NCI-H187 treated with DMSO at 0.1 percent for 48 hours (cell line): ENCODE measurements at places on chromosomes 5 and 9.

GRCh38 chr5:6788956-6789649, 75.9 kb downstream of the TENT4A start:
- no peak for DNase-seq

DNA sequence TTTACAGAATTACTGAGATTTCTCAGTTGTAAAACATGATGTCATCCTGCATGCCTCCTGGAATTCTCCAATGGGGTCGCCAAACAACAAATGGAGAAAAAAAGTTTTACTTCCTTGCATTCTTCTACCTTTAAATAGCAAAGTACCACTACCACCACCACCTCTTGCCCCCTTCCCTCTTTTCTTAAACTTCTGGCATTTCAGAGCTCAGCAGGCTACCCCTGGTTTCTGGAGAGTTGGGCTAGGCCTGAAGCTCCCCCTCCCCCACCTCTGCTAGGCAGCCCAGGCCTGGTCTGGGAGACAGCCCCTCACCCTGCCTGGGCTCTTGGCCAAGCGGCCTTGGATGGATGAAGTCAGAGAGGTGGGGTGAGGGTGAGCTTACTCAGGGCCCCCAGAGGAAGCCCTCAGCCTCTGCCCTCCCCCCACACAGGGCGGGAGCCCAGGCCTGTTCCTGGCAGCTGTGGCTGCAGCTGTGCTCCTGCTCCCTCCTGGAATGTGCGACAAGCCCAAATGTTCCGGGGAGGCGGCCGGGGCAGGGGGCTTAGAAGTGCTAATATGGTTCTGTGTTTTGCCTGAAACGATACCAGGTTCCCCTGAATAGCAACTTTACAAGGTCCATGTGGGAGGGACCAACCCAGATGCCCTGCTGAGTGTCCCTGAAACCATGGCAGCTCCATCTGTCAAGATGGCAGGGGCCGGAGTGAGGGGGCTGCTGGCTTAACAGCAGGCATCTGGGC, 6.0 kb upstream of the CCIN start:
- no peak for DNase-seq

- no peak for DNase-seq
Observed at GRCh38 chr5:172106511-172107356, 81.3 kb downstream of the STK10 start.

DNA sequence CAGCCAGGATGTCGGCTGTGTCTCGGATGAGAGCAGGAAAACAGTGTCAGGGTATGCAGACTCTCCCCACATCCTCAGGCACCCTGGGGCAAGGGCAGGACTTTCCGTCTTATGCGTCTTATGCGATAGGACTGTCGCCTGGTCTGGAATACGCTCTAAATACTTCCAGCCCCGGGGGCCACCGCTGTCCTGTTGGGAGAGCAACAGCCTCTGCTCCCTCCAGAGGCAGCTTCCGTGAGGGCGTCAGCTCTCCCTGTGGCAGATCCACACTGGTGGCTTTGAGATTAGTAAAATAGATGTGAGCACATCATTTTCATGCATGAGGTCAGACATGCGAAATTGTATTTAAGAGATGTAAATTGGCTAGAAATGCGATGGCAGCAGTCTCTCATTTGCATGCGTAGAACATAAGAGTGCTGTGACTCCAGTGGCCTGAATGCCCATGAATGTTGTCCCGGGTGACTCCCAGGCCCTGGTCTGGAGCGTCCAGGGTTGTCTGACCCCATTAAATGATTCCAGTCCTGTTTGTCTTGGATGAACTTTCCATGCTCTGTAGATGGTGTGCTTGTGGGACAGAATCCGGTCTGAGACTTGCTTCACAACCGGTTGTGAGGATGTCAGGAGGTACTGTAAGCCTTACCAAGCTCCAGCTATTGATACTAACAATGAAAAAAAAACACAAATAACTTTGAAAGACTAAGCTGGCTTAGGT, 228.2 kb downstream of the SYK start:
- no peak for DNase-seq

DNA sequence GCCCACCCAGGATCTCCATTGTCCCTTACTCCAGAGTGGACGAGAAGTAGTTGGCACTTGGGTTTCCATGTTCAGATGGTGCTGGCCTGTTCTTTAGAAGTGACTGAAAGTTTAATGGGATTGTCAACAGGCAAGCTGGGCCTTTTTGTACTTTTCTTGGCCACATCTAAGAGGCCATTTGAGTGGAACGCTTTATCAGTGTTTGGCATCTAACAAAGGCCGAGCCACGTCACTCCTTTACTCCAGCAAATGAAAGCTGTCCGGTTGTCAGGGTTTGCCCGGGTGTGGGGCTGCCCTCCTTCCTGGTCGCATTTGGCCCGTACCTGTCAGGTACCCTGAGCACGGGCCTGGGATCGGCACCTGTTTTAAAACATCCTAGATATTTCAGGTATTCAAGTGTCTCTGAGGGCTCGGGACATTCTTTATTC, 71.5 kb downstream of the RCL1 start:
- no peak for DNase-seq

- no peak for DNase-seq
Observed at GRCh38 chr5:10987925-10988504, 227.0 kb upstream of the DAP start.

DNA sequence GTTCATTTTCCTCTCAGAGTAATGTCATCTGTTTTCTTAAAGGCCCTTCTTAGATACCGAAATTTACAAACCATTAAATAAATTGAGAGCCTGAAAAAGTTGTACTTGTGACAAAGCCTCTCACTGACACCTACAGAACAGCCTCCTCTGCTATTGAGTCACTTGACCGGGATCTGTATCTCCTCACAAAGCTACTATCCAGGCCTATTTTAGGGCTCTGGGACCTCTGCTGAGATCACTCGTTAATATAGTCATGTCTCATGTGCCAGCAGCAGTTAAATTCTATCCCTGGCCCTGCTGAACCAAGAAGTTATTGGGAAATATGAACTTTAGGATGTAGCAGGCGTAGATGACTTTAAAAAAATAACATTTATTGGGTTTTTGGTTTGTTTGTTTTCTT, 31.1 kb downstream of the FBXO38 start:
- no peak for DNase-seq

DNA sequence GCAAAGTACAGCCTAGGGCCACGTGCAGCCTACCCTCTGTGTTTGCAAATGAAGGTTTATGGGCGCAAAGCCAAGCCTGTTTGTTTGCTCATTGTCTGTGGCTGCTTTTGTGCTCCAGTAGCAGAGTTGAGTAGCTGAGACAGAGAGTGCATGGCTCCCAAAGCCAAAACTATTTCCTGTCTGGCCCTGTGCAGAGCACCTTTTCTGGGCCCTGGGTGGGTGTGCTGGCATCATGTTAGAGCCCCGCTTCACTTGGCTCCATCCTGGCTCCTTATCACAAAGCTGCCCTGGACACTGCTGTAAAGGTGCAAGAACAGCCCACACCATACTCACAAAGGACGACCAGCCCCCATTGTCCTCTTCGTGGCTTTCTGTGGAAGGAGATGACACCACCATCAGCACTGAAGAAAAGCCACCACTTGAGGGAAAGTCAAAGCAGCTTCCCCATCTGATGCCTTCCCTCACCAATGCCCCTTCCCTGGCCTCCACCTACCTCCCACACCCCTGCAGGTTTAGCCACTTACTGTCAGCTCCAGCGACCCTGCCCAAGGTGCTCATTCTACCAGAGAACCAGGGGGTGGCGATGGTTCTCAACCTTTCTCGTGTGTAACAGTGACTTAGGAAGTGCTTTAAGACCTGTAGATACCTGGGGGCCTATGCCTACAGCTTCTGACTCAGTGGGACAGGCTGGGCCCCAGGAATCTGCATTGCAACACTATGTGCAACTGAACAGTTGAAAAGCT, 23.4 kb downstream of the LCP2 start:
- DNase-seq: no peak

- DNase-seq: no peak
Observed at GRCh38 chr9:106830527-106831150, 32.3 kb upstream of the ZNF462 start.

- no peak for DNase-seq
Observed at GRCh38 chr9:89684912-89685636, 80.3 kb downstream of the GADD45G start.

GRCh38 chr9:130327070-130327780, 61.7 kb downstream of the HMCN2 start:
- no peak for DNase-seq

DNA sequence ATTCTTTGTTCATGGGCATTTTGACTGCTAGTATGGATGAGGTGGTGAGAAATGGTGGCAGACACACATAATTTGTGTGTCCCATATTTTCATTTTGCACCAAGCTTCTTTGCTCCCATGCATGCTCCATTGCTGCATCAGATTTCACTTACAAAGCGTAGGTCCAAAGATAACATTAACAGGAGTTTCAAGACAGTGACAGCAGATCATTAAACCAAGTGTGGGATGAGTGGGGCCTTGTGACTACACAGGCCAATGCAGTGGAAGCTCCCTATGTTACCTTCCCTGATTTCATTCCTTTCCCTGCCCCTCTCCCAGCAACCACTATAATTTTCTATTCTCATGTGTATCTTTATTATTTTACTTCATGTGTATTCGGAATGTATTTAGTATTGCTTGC, 142.0 kb downstream of the AOPEP start:
- DNase-seq: no peak

GRCh38 chr9:129102791-129103594, 7.6 kb downstream of the CRAT start:
- no peak for DNase-seq

DNA sequence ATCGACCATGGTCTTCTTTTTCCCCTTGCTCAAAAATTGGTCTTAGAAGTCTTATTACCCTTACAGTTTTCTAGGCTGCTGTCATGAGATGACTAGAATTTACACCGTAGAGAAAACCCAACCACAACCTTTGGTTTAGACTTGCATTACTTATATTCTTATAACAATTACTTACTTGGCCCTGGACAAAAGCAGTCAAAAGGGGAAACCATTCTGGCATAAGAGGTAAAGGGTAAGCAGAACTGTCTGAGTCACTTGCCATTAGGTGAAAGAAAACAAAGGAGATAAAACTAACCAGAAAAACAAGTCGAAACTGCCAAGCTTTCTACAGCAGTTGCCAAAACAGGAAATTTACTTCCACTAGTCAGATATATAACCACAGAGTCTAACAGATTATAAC, 17.9 kb downstream of the TMEM245 start:
- DNase-seq: no peak

- DNase-seq: no peak
Observed at GRCh38 chr9:131262327-131263032, 13.8 kb downstream of the FAM78A start.

GRCh38 chr9:100401042-100401441, 25.9 kb upstream of the MSANTD3 start:
- DNase-seq: no peak

DNA sequence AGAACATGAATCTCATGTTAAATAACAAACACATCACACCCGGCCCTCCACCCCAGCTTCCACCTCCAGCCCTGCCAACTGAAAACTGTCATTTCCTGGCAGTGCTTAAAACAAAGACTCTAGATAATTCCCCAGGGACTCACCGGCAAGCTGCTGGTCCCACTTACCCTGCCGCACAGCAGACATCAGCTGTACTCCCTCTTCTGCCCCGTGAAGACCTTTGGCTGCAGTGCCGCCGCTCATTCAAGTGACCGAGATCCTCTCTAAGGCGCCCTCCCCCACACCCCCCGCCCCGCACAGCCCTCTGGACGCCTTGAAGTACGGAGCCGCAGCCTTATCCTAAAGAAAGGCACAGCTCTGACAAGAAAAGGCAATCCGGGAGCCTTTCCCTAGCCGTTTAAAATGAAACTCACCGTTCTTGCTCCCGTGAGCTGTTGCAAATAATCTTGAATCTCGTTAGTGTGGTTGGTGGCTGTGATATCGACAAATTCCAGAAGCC, 434 bp downstream of the GLRX start:
- DNase-seq: peak; percentile 52

DNA sequence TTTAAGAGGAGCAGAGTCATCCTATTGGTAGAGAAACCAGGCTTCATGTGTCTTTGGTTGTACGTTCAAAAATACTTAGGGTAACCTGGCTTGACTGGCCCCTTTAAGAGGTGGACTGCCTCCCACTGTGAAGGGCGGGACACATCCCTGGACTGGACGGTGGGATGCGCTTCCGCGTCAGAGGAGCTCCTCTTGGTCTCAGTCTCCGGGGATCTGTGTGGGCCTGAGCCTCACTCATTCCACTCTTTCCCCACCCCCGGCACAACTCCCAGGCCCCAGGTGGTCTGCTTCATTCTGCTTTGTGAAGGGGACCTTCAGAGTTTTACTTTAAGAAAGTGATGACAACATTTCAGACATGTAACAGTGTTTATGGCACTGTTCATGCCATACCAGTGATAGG, 601.1 kb downstream of the IRX1 start:
- DNase-seq: no peak

- DNase-seq: no peak
Observed at GRCh38 chr9:82356871-82357270, 368.3 kb downstream of the SPATA31D1 start.

- no peak for DNase-seq
Observed at GRCh38 chr5:132486318-132487094, 4.1 kb downstream of the IRF1 start.

- no peak for DNase-seq
Observed at GRCh38 chr9:68505681-68506409, 34.8 kb downstream of the TMEM252 start.

DNA sequence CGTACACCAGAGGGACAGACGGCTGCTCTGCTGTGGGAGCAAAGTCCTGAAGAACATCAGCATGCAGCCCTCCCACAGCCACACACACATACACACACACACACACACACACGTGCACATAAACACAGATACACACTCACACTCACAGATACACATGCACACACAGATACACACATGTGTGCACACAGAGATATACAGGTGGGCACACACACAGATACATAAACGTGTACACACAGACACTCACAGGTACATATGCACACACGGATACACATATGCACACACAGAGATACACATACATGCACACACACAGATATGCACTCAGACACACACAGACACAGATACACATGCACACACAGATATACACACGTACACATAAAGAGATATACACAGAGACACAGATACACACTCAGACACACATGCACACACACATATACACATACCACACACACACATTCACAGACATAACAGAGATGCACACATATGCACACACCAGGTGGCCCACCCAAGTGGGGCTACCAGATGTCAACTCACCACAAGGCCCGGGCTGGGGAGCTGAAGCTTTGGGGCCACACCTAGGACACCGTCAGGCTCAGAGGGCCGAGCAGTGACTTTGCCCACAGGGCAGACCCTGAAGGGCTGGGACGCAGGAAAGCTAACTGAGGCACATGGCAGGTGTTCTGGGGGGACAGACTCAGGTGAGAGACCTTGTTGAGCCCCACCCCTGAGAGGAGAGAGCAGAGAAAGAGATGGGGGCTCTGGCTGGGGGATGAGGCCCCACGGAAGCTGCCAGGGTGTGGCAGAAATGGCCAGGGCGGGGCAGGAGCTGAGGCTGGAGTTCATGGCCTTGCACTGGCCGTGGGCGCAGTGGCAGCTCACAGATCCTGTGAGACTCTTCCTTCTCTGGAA, 148.6 kb upstream of the PPP1R26 start:
- DNase-seq: no peak

- no peak for DNase-seq
Observed at GRCh38 chr9:114849450-114849849, 43.6 kb upstream of the TNFSF15 start.
